ENCODE measurements at places on chromosomes 6 and 20.
A peak's percentile ranks its signal among the peaks of the same experiment; 100 is the strongest.

- peak; percentile 65 for DNase-seq
Observed at GRCh38 chr6:119533603-119534279, 184.2 kb upstream of the MAN1A1 start.

DNA sequence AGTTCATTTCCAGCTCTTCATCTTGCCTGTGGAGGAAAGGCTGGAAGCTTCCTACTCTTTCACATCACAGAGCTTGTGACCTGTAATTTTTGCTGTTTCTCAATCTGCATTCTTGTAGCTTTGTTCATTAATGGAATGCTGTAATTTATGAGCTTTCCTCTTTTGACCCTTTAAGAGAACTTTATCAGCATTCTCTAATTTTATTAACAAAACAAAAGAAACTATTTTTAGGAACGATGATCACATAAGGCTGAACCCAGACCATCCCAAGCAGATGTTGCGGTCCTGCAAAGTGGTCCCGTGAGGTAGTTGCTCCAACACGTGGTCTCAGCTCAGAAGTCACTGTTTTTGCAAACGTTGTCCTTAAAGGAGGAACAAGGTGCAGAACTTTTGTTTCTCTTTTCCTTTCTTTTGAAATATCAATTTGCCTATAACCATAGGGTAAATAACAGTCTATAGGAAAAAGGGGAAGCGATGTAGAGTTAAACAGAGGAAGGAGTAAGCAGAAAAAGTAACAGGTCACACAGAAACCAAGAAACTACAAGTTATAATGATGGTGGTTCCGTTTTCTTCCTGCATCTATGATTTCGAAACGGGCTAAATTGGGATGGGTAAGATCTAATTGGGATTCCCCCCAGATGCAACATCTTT, 121.3 kb upstream of the PHACTR1 start:
- no peak for DNase-seq

- DNase-seq: no peak
Observed at GRCh38 chr20:37133952-37134351, 38.2 kb upstream of the RBL1 start.

DNA sequence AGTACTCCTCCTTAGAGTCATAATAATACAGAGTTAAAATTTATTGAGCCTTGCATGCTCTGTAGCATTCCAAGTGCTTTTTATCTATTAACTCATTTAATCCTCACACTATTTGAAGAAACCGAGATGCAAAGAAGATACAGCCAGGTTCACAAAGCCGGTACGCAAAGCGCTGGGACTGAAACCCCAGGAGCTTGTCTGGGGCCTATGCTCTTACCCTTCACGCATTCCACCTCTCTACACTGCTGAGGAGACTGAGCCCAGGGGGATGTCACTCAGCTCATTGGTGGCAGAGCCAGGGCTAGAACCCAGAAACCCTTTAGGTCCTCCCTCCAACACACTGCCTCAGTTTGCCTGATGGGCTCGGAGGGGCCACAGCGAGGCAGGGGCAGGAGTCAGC, 19.7 kb upstream of the MRPS18A start:
- no peak for DNase-seq

- no peak for DNase-seq
Observed at GRCh38 chr6:93177438-93177837, 241.9 kb downstream of the EPHA7 start.

DNA sequence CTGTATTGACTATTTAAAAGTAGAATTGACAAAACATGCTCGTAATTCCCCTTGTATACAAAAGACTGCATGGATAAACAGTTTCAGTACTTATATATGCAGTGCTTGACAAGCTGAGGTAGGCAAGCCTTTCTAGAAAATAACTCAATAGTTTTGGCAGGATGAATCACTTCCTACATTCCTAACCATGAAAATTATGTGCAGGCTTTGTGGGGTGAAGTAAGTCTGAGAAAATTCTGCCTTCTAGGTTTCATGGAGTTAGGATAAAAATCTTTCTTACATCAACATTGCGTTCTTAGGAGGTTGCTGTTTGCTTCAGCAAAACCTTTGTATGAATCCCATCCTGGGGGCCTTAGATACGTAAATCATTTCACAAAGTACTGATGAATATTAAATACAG, 801.4 kb upstream of the EYS start:
- DNase-seq: no peak

- no peak for DNase-seq
Observed at GRCh38 chr20:63077705-63078104, 70.9 kb upstream of the BHLHE23 start.

GRCh38 chr6:45625191-45625664, 247.5 kb upstream of the SUPT3H start:
- DNase-seq: peak; percentile 39

DNA sequence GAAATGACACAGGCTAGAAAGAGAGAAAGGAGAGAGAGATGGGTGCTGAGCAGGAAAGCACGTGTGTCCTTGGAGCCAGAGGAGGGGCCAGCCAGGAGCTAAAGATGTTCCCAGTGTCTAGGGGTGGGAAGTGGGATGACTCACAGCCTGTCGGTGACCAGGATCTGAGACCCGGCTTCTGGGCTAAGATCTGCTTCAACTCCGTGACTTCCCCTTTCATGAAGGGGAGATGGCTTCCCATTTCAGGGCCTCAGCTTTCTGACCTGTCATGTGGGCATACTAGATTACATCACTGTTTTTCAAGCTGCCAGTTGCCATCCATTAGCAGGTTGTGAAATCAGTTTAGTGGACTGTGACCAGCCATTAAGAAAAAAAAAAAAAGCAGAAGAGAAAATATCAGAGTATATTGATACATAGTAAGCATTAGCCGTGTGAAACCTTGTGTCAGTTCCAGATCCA, 5.4 kb downstream of the TGM3 start:
- no peak for DNase-seq

GRCh38 chr20:54004445-54004844, 65.9 kb downstream of the BCAS1 start:
- peak; percentile 32 for DNase-seq

- DNase-seq: no peak
Observed at GRCh38 chr6:51269876-51270275, 451.2 kb downstream of the TFAP2B start.

GRCh38 chr6:142913036-142913510, 31.9 kb downstream of the HIVEP2 start:
- peak; percentile 89 for DNase-seq

DNA sequence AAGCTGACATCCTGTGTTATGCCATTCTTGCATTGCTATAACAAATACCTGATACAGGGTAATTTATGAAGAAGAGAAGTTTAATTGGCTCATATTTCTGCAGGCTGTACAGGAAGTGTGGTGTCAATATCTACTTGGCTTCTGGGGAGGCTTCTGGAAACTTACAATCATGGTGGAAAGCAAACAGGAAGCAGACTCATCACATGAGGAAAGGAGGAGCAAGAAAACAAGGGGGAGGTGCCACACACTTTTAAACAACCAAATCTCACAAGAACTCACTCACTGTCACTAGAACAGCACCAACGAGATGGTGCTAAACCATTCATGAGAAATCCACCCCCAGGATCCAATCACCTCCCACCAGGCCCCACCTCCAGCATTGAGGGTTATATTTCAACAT, 143.1 kb upstream of the GGTLC1 start:
- no peak for DNase-seq

- peak; percentile 65 for DNase-seq
Observed at GRCh38 chr6:37324131-37325033, 29.4 kb upstream of the RNF8 start.

GRCh38 chr6:83883240-83883639, 23.8 kb downstream of the CYB5R4 start:
- DNase-seq: no peak

DNA sequence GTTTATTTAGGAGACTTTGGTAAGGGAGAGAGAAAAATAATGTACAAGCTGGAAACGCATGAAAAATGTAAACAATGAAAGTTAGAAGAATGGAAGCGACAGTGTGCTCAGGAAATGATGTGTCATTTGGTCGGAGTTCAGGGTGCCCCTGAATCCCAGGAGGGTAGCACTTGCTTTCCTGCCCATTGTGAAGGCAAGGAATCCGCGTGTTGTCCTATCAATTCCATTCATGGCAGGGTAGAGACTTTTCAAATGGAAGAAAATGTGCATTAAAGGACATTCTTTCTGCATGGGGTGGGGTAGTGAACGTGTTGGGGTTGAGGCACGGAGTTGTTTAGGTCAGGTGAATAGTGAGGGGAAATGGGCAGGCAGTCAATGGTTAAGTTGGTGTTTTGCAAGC, 33.7 kb downstream of the GCNT2 start:
- no peak for DNase-seq

DNA sequence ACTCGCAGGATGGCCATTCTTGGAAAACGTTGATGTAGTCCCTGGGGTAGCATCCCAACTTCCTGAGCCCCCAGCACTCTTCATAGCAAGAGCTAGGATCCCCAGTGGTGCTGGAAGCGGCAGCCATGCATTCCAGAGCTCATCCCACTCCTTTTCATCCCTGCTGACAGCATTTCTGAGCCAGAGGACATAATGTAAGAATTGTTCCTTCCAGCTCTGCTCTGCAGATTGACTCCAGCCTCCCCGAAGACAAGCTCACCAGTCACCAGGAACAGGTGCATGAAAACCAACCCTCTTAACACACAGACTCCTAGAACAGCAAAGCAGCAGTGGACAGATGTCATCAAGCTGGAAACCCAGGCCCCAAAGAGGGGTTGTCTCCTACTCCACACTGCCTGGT, 3.8 kb downstream of the SLC13A3 start:
- DNase-seq: no peak

GRCh38 chr6:19866173-19866984, 29.2 kb downstream of the ID4 start:
- DNase-seq: no peak

DNA sequence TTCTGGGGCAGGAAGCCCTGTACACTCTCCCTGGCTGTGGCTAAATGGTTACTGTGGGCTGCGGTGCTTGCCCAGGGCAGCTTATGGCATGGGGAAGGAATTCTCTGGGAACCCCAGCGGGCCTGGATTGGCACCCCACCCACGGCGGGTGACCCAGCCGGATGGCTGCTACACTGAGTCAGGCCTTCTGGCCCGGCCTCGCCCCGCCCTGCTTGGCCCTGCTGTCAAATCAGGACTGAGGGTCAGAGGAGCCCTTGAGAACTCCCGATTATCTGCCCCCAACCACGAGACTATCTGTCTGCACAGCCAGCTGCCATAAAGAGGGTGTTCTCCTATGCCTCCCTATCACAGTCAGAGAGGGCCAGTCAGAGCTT, 7.3 kb upstream of the ITPR3 start:
- DNase-seq: no peak

- DNase-seq: no peak
Observed at GRCh38 chr6:39092124-39092523, 22.9 kb downstream of the SAYSD1 start.

GRCh38 chr20:57388953-57389694, 2.1 kb upstream of the RBM38 start:
- DNase-seq: peak; percentile 55

- no peak for DNase-seq
Observed at GRCh38 chr6:18021166-18021850, 33.9 kb upstream of the KIF13A start.

DNA sequence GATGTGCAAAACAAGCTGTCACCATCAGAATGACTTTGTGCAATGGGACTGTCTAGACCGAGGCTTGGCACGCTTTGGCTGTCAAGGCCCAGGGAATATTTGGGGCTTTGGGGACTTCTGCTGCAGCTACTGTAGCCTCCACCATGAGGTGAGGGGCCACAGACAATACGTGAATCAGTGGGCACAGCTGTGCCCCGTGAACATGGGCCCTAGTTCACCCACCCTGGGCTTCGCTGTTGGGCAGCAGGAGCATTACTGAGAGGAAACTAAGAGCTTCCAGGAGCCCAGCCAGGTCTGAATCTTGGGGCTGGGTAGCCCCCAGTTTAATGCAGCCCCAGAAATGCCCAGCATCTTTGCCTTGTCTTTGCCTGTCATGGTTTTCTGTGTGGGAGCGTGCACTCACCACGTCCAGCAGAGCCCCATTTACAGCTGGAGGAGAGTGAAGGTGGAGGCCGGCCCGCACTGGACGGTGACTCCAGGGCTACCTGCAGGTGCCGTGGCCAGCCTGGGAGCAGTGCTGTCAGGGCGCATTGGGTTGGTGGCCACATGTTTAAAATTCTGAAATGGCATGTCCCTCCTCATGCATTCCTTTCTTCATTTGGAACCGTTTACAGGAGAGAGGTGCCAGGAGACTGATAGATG, 34.7 kb downstream of the DUSP22 start:
- DNase-seq: no peak

DNA sequence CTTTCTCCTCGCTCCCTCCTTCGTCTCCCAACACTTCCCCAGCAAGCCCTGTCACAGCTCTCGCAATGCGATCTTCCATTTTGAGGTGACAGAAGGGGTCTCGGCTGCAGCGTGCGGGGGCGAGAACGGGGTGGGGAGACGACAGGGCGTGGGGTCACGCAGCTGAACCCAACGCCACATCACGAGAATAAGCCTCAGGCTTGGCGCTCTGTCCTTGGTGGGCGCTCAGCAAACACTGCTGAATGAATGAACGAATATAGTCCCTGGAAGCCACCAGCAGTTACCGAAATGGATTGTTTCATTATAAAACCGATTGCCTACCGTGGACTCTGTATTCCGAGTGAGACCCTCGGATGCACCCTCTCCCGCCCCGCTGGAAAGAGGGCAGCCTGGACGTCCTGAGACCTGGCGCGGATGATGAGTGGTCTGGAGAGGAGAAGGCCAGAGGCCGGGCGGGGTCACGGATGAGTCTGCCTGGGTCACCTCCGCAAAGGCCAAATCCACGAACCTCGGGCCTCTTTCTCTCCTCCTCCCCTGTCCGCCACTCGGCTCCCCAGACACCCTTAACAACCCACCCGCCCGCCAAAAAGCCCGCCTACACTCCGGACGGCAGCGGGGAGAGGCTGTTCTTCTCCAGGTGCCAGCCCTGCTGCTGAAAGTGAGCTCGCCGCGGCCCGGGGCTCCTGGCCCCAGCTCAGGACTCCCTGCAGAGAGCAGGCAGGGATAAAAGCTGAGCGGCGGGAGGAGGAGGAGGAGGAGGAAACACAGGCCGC, 3.7 kb downstream of the NRN1 start:
- no peak for DNase-seq
